ENCODE measurements at places on chromosomes 4 and X.
A peak's percentile ranks its signal among the peaks of the same experiment; 100 is the strongest.

GRCh38 chrX:55014897-55015299 lies 14.7 kb downstream of the APEX2 start:
- DNase-seq: no peak

DNA sequence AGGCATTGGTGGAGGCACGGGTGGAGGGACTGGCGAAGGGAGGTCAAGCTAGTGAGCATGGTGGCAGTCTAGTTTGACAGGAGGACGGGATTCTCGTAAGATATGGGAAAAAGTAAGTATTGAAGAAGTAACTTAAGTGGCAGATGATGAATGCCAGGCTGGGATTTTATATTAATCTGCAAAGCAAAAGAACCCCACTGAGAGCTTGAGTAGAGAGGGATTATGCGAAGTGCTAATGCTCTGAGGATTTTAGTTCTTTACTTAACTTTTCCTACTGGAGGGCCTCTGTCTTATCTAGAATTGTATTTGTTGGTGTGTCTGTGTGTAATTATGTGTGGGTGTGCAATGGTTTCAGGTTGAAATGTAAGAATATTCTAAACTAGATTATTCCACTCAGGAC lies 327.9 kb downstream of the FAT4 start:
- no peak for DNase-seq

DNA sequence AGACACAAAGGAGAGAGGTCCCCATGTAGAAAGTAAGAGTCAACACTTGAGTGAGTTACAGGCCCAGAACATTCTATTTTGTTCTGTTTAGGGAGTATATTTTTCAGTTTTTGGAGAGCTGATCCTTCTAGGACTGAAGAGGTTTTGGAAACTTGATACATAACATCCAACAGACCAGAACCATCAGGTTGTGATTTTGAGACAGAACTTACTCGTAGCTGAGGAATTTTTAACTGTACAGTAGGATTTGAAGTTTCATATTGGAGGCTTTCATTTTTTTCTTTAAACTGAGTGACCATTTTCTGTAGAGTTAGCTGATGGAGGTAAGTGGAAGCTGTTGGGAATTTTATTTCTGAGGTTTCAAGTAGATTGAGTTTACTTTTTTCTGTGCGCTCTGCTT lies 73.3 kb downstream of the NCAPG start:
- DNase-seq: no peak

- no peak for DNase-seq
Observed at GRCh38 chr4:122356317-122356808, 22.4 kb upstream of the ADAD1 start.

- no peak for DNase-seq
Observed at GRCh38 chr4:74941123-74941522, 8.2 kb downstream of the PARM1 start.

DNA sequence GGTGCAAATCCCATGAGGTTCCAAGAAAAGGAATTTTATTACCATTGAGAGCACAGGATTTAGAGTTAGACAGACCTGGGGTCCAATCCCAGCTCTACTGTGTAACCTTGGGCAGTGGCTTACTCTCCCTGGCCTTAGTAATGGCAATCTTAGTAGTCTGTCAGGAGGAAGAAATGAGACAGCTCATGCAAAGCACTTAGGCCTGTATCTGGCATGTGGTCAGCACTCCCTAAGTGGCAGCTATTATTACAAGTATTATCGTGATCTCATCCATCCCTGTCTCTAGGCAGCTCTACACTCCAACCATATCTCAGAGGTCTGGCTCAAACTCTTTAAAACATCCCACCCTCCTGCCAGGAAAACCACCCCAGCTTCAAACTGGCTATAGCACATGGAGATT lies 129.6 kb upstream of the NALF2 start:
- DNase-seq: no peak

GRCh38 chr4:76087007-76087769 lies 12.7 kb downstream of the ART3 start:
- peak; percentile 19 for DNase-seq

DNA sequence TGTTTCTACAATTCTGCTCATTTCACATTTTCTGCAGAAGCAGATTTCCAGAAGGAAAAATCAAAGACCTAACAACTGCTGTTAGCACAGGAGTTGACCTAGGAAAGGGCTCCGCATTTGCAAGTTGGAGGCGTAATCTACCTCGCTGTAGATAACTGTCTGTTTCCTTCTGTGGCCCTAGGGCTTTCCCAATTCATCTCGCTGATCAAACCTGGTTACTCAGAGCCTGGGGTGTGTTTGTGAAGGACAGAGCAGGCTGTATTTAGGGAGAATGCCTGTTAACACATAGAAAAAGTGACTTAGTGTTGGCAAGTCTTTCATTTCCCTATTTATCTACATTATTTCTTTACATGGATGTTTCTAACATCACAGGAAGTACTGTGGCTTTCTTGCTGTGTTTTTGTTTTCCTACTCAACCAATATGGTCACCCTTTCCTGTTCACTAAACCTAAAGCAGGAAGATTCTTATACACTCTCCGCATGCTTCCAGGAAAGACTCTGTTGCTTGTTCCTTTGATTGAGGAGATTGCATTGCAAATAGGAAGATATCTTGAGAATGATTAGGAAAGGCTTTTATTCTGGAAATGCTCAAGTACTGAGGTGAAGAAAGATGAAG lies 40.5 kb downstream of the AGA start:
- no peak for DNase-seq

GRCh38 chr4:36320117-36320896 lies 38.9 kb downstream of the DTHD1 start:
- DNase-seq: no peak

DNA sequence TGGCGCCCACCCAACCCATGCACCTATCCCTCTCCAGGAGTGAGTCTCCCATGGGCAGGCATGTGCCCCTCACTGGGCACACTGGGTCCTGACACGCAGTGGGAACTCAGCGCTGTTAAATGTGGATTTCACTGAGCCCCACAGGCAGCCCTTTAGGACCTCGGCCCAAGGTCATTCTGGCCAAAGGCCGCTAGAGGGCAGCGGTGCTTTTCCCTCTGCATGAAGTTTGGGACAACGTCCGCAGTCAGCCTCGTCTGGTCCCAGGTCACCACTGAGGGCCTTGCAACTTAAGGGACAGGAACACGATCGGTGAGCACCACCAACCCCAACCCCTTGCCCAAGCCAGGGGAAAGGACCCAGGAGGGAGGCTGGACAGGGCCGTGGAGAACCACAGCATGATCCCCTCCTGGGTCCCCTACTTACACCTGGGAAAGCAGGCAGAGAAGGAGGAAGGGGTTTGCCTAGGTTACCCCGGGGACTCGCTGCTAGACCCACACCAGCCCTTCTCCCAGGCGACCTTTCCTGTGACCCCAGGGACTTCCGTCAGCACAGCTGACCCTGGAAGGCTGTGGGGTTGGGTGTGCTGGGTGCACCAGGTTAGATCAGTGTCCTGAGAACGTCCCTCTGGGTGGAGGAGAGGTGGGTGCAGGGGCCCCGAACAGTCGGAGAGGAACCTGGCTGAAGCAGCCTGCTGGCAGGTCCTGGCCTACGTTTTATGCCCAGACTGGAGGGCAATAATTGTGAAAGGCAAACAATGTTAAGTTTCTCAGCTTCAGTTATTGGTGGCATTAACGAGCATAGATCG lies 24.0 kb downstream of the CYTL1 start:
- peak; percentile 60 for DNase-seq

- no peak for DNase-seq
Observed at GRCh38 chr4:47088298-47088697, 56.9 kb downstream of the GABRB1 start.

GRCh38 chr4:818106-818921 lies 7.6 kb downstream of the CPLX1 start:
- no peak for DNase-seq

- DNase-seq: no peak
Observed at GRCh38 chr4:168722391-168722790, 225.5 kb downstream of the PALLD start.

GRCh38 chrX:47321386-47321785 lies 49.0 kb upstream of the ZNF157 start:
- no peak for DNase-seq

DNA sequence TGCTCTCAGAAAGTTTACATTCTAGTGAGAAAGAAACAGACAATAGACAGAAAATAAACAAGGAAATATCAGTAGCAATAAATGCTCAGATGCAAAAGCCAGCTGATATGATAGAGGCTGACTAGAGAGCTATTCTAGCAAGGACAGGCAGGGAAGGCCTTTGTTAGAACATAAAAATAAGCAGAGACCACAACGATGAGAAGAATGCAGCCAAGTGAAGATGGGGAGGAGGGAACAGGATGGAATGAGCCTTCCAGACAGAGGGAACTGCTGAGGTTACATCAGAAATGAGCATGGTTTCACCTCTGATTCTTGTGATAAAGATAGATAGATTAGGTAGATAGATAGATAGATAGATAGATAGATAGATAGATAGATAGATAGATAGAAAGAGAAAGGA lies 7.6 kb upstream of the SOWAHB start:
- DNase-seq: no peak

GRCh38 chr4:79917246-79917645 lies 155.8 kb downstream of the ANTXR2 start:
- DNase-seq: peak; percentile 44

- DNase-seq: no peak
Observed at GRCh38 chrX:120736989-120737388, 107.1 kb upstream of the C1GALT1C1 start.

- no peak for DNase-seq
Observed at GRCh38 chrX:153782313-153782712, 1.5 kb downstream of the SRPK3 start.

- DNase-seq: no peak
Observed at GRCh38 chr4:40785727-40786126, 36.0 kb downstream of the NSUN7 start.
